Activated B cell treated with CpG ODN at 0.5 μM for 24 hours (primary cell): ENCODE measurements at places on chromosomes 1 and 21. TPM values are rescaled to one million over a fixed set of nuclear protein-coding genes. Genes with fewer than 3 reads are reported as not detected.

DNA sequence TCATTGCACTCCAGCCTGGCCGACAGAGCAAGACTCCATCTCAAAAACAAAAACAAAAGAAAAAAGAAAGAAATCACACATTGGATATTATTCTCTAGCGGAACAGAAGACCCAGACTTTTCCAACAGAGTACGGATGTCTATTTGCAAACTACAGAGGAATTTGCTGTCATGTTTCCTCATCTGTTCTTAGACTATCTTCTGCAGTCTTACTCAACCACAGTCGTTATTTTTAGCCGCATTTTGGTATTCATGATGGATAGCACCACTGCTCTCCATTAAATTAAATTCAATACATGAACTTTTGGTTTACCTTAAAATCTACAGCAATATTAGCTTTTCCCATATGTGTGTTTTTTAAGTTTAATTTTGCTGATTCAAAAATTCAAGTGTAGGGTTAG is 14.2 kb upstream of the HEATR1 start:
- H3K4me1 ChIP-seq, result no peaks in the 10 kb centered on the region
- DNase-seq, result no peak
- no peaks in the 10 kb centered on the region for H3K36me3 ChIP-seq
- H3K27me3 ChIP-seq, result peaks cover 24% of the 10 kb centered on the region

DNA sequence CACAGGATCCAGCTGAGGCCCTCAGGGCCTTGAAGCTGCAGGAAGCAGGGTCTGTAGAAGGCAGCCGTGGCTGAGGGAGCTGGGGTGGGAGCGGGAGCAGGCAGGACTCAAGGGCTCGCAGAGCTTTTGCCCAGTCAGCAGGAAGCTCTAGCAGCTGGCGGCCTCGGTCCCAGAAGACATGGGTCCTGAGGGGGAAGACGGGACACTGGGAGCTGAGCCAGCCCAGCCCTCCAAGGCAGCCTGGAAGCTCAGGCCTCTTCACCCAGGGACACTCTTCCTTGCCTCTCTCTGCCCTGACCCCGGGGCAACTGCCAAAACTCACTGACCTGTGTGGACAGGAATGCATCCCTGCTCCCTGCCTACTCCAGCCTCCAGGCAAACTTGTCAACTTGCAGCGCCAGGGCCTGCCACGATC is 8.9 kb downstream of the ADGRB2 start:
- no peak overlapping the region for H3K27ac ChIP-seq
- peaks cover 17% of the 10 kb centered on the region for H3K4me1 ChIP-seq
- H3K27me3 ChIP-seq, result peaks cover 7% of the 10 kb centered on the region
- H3K4me3 ChIP-seq, result no peak overlapping the region
- H3K36me3 ChIP-seq, result no peaks in the 10 kb centered on the region
- DNase-seq, result no peak

DNA sequence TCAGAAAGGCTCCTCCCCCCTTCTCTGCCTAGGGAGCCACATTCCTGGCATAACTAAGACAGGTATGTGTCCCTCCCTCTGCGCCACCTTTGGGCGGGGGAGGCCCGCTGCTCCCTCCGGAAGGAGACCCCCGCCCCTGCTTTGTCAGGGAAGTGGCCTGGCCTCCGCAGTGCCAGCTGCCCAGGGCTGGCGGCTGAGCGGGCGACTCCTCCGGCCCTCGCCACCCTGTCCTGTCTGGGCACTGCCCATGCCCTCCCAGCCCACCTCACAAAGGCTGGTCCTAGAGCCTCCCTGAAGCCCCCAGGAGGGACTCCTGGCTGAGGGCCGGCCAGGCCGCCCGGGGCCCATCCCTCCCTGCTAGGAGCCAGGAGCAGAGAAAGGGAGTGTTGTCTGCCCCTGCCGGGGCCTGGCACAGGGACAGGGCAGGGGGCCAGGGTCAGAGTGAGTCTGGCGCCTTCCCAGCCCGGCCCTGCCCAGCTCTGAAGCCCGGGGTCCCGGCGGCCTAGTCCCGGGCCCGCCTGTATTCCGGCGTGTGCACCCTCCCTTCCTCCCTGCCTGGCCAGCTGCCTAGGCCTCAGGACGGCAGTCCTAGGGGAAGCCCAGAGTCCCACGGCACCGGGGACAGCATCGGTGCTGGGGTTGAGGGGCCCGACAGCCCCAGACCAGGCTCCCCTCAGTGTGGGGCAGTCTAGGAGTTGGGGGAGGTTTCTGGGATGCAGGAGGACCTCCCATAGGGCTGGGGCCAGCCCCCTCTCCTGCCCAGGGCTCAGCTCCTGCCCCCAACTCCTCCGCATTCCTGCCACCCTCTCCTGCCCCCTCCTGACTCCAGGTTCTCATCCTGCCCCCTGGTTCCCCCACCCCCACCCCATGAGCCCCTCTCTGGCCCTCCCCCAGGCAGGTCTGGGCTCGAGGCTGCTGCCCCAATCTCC is 5.1 kb downstream of the AGRN start:
- no peak overlapping the region for H3K27ac ChIP-seq
- no peaks in the 10 kb centered on the region for H3K36me3 ChIP-seq
- no peak overlapping the region for H3K4me3 ChIP-seq
- no peak for DNase-seq
- H3K27me3 ChIP-seq, result peaks cover 10% of the 10 kb centered on the region

GRCh38 chr1:30746212-30747032 is 11.2 kb downstream of the LAPTM5 start:
- peak overlapping the region; percentile 77 for H3K4me3 ChIP-seq
- peak overlapping the region; percentile 96 for H3K27ac ChIP-seq
- DNase-seq, result no peak

NLRP3 gene
- 0.44 and 0.73 TPM in 2 replicates for total RNA-seq

TMEM51 gene
- not detected in 2 replicates for total RNA-seq

ACTA1 gene
- total RNA-seq, result 0.22 TPM in 1 of 2 replicates, not detected in the other

AHCYL1 gene
- total RNA-seq, result 40.5 and 41.6 TPM in 2 replicates

GRCh38 chr1:233327651-233328141 is at the start of gene MAP3K21:
Gene MAP3K21 (plus strand): TSS chr1:233327724. CDS start chr1:233328029, 305 bp downstream.
- peaks cover 11% of the 10 kb centered on the region for H3K4me1 ChIP-seq
- H3K27me3 ChIP-seq, result no peaks in the 10 kb centered on the region
- H3K4me3 ChIP-seq, result peak within 1 kb of the TSS; percentile 82
- H3K27ac ChIP-seq, result peak within 1 kb of the TSS; percentile 53
- no peak for DNase-seq
- H3K36me3 ChIP-seq, result no peaks in the 10 kb centered on the region

GPR157 gene
- total RNA-seq, result 6.2 and 7.0 TPM in 2 replicates

- H3K36me3 ChIP-seq, result no peaks in the 10 kb centered on the region
- H3K27ac ChIP-seq, result no peak overlapping the region
- no peak for DNase-seq
- H3K4me3 ChIP-seq, result no peak overlapping the region
- H3K27me3 ChIP-seq, result no peaks in the 10 kb centered on the region
Observed at GRCh38 chr21:40553781-40554180, 293.2 kb downstream of the DSCAM start.

- no peak overlapping the region for H3K4me3 ChIP-seq
- no peaks in the 10 kb centered on the region for H3K36me3 ChIP-seq
- DNase-seq, result no peak
- H3K4me1 ChIP-seq, result peaks cover 22% of the 10 kb centered on the region
- no peak overlapping the region for H3K27ac ChIP-seq
- no peaks in the 10 kb centered on the region for H3K27me3 ChIP-seq
Observed at GRCh38 chr1:200353232-200353631, 56.6 kb downstream of the ZNF281 start.

GJA9 gene
- not detected in 2 replicates for total RNA-seq

ADAMTS5 gene
- total RNA-seq, result not detected in 2 replicates
